Type B pancreatic cell (in vitro differentiated cells): ENCODE measurements at places on chromosomes 13 and 19. TPM values are rescaled to one million over a fixed set of nuclear protein-coding genes. Genes with fewer than 3 reads are reported as not detected.
A peak's percentile ranks its signal among the peaks of the same experiment; 100 is the strongest.

- H3K4me1 ChIP-seq, result no peaks in the 10 kb centered on the region
- H3K27me3 ChIP-seq, result peaks cover 6% of the 10 kb centered on the region
- no peak overlapping the region for H3K27ac ChIP-seq
- no peak overlapping the region for H3K4me3 ChIP-seq
Measured at GRCh38 chr19:14779151-14779550, 791 bp upstream of the ADGRE2 start.

GRCh38 chr13:33751151-33751550 is 66.8 kb upstream of the RFC3 start:
- no peaks in the 10 kb centered on the region for H3K36me3 ChIP-seq
- no peaks in the 10 kb centered on the region for H3K27me3 ChIP-seq
- no peak for DNase-seq
- no peak overlapping the region for H3K27ac ChIP-seq

- H3K27ac ChIP-seq, result no peak within 1 kb of the TSS
- peaks cover 55% of the 10 kb centered on the region for H3K27me3 ChIP-seq
- no peak for DNase-seq
Measured at GRCh38 chr19:35143231-35143715, at the start of gene FXYD7. TSS of gene FXYD7 (plus strand) at chr19:35143255. CDS start at chr19:35143334, 79 bp downstream.

- H3K27me3 ChIP-seq, result no peaks in the 10 kb centered on the region
- no peak overlapping the region for H3K27ac ChIP-seq
- DNase-seq, result no peak
- no peaks in the 10 kb centered on the region for H3K36me3 ChIP-seq
Measured at GRCh38 chr13:78852709-78853108, 193.8 kb upstream of the OBI1 start.

DNA sequence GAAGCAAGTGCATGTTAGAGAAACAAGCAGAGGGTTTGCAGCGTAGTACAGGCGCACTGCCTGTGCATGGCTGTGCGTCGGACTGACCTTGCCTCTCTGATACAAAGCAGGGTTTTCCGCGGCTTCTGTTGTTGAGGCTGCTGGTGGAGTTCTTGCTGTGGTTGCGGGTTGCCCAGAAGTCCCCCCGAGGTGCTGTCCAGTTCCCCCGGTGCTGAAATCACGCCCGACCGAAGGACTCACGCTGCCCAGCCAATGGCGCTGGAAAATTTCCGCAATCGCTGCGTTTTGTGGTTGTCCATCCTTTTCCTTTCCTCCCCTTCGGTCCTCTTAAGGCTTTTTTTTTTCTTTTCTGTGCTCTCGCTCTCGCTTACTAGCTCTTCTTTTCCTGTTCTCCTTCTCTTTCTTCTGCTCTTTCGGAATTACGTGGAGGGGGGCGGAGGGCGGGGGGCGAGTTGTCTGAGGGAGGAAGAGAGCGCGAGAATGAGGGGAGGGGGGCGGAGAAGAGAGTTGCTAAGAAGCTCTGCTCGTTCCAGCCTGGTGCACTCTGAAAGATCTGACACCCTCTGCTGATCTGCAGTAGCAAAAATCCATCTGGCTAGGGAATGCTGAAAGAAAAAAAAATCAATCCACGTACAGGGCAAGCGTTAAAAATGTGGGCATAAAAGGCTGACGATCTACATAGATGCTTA is at the start of gene SLITRK1:
TSS of gene SLITRK1 (minus strand) at position 558 of the 689 bp plus-strand sequence. CDS start 967 bp downstream, outside the sequence.
- peak within 1 kb of the TSS; percentile 86 for H3K4me3 ChIP-seq
- peaks cover 82% of the 10 kb centered on the region for H3K27me3 ChIP-seq
- DNase-seq, result peak; percentile 88
- no peak within 1 kb of the TSS for H3K27ac ChIP-seq

- H3K4me3 ChIP-seq, result no peak overlapping the region
- H3K4me1 ChIP-seq, result peaks cover 3% of the 10 kb centered on the region
- no peaks in the 10 kb centered on the region for H3K36me3 ChIP-seq
Measured at GRCh38 chr19:848386-848921, 3.6 kb upstream of the ELANE start.

GRCh38 chr19:21260164-21260847 is 68.9 kb downstream of the ZNF708 start:
- no peak overlapping the region for H3K4me3 ChIP-seq
- H3K4me1 ChIP-seq, result no peaks in the 10 kb centered on the region
- H3K27me3 ChIP-seq, result no peaks in the 10 kb centered on the region
- no peak for DNase-seq

- H3K4me3 ChIP-seq, result no peak overlapping the region
- no peak for DNase-seq
- H3K27ac ChIP-seq, result no peak overlapping the region
- no peaks in the 10 kb centered on the region for H3K36me3 ChIP-seq
Measured at GRCh38 chr13:39509616-39510315, 93.2 kb downstream of the LHFPL6 start.

- no peaks in the 10 kb centered on the region for H3K36me3 ChIP-seq
- H3K4me1 ChIP-seq, result peaks cover 21% of the 10 kb centered on the region
- peak overlapping the region; percentile 69 for H3K27ac ChIP-seq
- DNase-seq, result no peak
Measured at GRCh38 chr19:48671446-48671995, 1.3 kb downstream of the NTN5 start.

- H3K4me1 ChIP-seq, result peaks cover 12% of the 10 kb centered on the region
- H3K36me3 ChIP-seq, result peaks cover 21% of the 10 kb centered on the region
Measured at GRCh38 chr19:21463449-21464105, 41.8 kb upstream of the ZNF429 start.

GRCh38 chr19:55661826-55662225 is 7.0 kb downstream of the U2AF2 start:
- no peak for DNase-seq
- no peaks in the 10 kb centered on the region for H3K27me3 ChIP-seq
- no peak overlapping the region for H3K4me3 ChIP-seq
- H3K4me1 ChIP-seq, result peaks cover 11% of the 10 kb centered on the region

DNA sequence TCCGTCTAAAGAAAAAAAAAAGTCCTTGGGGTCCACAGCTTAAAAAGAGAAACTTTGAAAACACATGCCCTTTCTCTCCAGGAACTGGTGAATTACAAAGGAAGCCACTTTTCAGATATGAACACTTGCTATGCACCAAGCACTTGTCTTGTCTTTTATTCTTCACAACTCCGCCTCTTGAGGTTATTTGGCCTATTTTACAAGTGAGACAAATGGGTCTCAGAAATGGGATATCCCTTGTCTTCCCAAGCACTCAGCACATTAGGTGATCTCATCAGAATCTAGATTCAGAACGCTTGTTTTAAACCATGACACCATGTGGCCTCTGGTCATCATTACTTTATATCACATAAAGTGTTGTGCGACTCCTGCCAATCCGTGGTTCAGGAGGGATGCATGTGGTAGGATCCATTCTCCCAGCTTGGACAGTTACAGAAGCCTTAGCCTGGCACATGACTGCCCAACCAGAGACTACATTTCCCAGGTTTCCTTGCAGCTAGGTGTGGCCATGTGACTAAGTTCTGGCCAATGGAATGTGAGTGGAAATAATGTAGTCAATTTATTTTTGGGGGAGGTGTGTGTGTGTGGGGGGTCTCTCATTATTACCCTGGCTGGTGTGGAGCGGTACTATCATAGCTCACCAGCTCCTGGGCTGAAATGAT is 13.9 kb downstream of the TSKS start:
- H3K4me1 ChIP-seq, result no peaks in the 10 kb centered on the region
- no peaks in the 10 kb centered on the region for H3K27me3 ChIP-seq
- no peak overlapping the region for H3K27ac ChIP-seq
- no peak for DNase-seq

- H3K4me1 ChIP-seq, result peaks cover 10% of the 10 kb centered on the region
- peak overlapping the region; percentile 97 for H3K4me3 ChIP-seq
- no peak for DNase-seq
- peaks cover 17% of the 10 kb centered on the region for H3K36me3 ChIP-seq
- H3K27me3 ChIP-seq, result no peaks in the 10 kb centered on the region
Measured at GRCh38 chr19:20038358-20039202, 725 bp downstream of the ZNF682 start.

ZNF177 gene
- 4.1 and 10.6 TPM in 2 replicates for total RNA-seq

TIMM13 gene
- 132 and 139 TPM in 2 replicates for total RNA-seq

SIGLEC10 gene
- not detected in 2 replicates for total RNA-seq

RYR1 gene
- total RNA-seq, result 3.3 and 9.3 TPM in 2 replicates

MED25 gene
- total RNA-seq, result 88.5 and 88.9 TPM in 2 replicates

ZNF491 gene
- 3.7 and 8.8 TPM in 2 replicates for total RNA-seq

ZNF439 gene
- total RNA-seq, result 2.1 and 2.5 TPM in 2 replicates

ZNF154 gene
- total RNA-seq, result 13.2 and 15.4 TPM in 2 replicates
